ENCODE measurements at places on chromosomes 11 and 22.
A peak's percentile ranks its signal among the peaks of the same experiment; 100 is the strongest.

GRCh38 chr22:46357711-46358520, 22.4 kb downstream of the TRMU start:
- no peak for DNase-seq

DNA sequence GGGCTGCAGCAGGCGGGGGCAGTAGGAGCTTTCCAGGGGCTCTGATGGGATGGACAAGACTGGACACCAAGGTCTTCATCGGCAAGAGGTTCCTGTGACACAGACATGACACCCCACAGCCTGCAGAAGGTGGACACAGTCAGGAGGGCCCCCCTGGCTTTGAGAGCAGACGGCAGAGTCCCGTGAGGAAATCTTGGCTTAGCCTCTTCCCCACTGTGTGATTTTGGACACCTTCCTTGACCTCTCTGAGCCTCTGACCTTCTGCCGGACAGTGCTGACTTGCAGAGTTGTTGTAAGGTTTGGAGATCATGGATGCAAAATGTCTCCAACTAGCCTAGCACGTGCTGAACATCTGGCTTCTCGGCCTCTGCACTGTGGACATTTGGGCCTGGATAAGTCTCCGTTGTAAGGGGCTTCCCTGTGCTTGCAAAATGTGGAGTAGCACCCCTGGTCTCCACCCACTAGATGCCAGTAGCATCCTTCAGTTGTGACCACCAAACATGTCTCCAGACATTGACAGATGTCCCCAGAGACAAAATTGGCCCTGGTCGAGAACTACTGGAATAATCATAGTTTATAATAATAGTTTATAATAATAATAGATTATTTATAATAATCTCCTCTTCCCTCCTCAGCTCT, 54.6 kb downstream of the MCM5 start:
- no peak for DNase-seq

GRCh38 chr11:34758262-34758661, 137.4 kb downstream of the EHF start:
- DNase-seq: no peak

DNA sequence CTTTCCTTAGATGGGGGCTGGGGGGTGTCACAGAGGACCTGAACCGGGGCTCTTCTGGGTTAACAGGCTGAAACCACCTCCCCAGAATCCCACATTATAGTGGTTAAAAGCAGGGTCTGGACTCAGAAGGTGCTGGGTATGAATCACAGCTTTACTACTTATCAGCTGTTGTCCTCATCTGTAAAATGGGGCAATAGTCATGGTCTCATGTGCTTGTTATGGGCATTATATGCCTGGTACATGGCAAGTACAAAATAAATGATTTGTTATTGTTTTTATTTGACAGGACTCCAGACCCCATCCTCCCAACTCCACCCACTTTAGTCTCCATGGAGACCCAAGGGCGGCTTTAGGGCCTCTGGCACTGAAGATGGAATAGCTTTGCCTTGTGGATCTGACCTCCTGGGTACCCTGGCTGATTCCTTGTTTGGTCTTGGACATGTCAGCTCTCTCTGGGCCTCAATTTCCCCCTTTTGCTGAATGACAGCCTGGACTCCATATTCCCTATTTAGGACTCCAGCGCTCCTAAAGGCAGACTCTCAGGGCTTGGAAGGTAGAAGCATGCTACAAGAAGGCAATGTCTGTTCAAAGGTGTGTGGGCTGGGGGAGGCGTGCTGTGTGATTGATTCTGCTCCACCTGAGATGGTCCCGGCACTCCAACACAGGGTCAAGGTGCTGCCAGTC, 812 bp upstream of the SMTN start:
- no peak for DNase-seq

DNA sequence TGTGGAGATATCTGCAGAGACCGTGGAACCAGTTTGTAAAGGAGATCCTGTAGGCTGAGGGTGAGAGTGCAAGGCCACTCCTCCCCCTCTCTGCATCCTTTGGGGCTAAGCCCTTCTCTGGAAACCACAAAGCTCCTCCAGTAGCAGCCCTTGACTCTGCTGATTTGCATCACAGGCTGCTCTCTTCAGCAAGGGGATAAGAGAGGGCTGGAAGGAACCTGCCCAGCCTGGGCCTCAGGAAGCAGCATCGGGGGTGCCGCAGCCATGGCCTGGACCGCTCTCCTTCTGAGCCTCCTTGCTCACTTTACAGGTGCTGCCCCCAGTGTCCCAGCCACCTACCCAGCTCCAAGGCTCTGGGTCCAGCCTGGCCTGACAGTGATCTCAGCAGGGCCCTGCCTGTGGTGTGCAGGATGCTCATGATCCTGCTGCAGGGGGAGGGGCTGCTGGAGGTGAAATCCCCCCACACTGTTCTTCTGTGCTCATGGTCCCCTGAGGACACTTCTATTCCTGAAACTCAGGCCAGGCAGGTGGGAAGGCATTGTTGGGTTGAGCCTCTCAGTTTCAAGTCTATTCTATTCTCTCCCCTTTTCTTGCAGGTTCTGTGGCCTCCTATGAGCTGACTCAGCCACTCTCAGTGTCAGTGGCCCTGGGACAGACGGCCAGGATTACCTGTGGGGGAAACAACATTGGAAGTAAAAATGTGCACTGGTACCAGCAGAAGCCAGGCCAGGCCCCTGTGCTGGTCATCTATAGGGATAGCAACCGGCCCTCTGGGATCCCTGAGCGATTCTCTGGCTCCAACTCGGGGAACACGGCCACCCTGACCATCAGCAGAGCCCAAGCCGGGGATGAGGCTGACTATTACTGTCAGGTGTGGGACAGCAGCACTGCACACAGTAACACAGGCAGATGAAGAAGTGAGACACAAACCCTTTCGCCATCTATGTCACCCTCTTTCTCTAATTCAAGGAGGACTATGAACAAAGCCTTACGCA, 68.5 kb upstream of the IGLL5 start:
- DNase-seq: peak; percentile 44

DNA sequence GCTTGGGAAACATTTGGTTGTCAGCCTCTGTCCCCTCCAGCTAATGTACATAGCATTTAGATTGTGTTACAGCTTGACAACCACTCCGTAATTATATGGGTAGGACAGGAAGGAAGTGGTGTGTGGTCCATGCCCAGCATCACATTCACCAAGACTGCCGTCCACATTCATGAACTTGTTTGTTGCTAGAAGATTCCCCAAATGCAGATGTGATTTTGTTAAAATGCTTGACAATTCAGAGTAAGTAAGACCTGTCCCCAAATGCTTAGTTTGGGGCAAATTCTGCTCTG, 1482.7 kb downstream of the TBC1D22A start:
- DNase-seq: no peak

GRCh38 chr11:125207866-125208425, 43.4 kb downstream of the PKNOX2 start:
- no peak for DNase-seq

GRCh38 chr11:126578021-126578420, 222.5 kb downstream of the ST3GAL4 start:
- DNase-seq: no peak

- DNase-seq: no peak
Observed at GRCh38 chr11:70080763-70081162, 2.6 kb downstream of the ANO1 start.

- DNase-seq: no peak
Observed at GRCh38 chr11:9155930-9156329, 64.5 kb upstream of the SCUBE2 start.

- no peak for DNase-seq
Observed at GRCh38 chr11:83639995-83640758, 354.0 kb upstream of the CCDC90B start.

GRCh38 chr11:62823677-62824076, 8.2 kb downstream of the STX5 start:
- DNase-seq: no peak

- DNase-seq: peak; percentile 86
Observed at GRCh38 chr22:19576460-19577421, 52.5 kb upstream of the CLDN5 start.

DNA sequence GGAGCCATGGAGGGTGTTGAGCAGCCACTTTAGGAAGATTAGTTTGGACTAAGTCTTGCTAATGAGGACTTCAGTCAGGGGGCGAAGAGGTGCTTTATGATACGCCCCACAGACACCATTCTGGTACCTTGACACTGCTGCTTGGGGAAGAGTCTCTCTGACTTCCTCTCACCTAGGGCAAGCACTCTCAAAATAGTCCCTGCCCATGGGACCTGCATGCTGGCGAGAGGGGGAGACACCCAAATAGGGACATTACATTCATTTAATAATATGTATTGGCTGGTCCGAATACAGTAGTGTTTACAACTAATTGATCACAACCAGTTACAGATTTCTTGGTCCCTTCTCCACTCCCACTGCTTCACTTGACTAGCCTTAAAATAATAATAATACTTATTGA, 4.4 kb upstream of the CATSPERZ start:
- DNase-seq: no peak

DNA sequence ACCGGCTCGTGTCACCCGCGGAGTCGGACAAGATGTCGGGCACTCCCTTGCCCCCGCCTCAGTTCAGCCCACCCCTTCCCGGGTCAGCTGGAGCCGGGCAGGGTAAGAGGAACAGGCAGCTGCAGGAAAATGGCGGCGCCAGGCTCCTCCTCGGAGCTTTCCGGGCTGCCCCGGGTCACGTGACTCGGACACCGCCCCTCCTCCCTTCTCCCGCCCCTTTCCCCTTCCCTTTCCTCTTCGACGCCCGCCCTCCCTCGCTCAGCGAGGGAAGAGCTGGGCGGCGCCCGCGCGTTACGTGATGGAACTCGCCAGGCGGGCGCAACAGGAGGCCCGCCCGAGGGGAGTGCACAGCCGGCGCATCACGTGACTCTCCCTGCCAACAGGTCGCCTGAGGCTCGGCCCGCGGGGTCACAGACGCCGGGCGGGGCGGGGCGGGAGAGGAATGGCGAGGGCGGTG, at the start of gene PICALM:
PICALM (minus strand) TSS at position 134 of the 457 bp plus-strand sequence. CDS start 304 bp downstream, outside the sequence.
- DNase-seq: peak; percentile 99

- no peak for DNase-seq
Observed at GRCh38 chr11:62000539-62001446, 33.4 kb upstream of the FTH1 start.

DNA sequence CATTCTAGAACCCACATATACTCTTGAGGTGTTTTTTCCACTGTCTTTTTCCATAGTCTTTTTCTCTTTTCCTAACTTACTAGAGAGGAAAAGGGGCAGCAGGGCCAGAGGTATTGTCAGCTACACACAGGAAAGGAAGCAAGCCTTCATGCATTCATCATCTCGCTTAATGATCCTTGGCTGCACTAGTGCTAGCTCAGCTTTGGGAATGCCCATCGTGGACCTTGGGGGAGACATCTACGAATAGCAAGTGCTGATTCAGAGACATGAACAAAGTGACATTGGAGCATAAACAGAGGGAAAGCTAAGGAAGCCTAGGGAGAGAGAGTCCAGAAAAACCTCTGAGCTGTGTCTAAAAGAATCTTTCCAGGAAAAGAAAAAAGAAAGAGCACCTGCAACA, 466.3 kb upstream of the ARHGAP42 start:
- no peak for DNase-seq

DNA sequence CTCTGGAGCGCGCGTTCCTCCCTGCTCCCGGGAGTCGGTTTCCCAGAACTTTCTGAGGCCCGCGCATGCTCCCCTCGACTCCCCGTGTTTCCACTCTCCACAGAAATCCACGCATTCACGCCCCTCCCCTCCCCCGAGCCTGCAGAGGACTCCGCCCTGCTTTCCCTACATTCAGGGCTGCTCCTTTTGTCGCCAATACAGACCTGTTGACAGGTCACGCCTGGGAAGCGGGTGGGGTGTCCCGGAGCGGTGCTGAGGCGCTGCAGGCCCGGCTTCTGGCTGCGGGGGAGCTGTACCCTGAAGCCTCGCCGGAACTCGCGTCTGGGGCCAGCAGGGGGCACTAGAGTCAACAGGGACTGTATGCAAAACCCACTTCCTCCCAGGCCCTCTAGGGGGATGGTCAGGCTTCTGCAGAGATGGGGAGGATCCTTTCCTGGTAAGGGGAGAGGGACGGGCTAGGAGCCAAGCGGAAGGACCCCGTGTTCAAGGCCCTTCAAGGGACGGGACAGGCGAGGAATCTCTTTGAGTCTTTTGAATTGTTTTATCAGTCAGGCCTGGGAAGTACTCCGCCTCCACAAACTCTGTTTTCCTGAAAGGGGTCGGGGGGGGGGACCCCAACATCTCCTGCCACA, at the start of gene PRAME:
PRAME (minus strand) TSS at position 294 of the 632 bp plus-strand sequence. CDS start 2,433 bp downstream, outside the sequence.
- peak; percentile 88 for DNase-seq

DNA sequence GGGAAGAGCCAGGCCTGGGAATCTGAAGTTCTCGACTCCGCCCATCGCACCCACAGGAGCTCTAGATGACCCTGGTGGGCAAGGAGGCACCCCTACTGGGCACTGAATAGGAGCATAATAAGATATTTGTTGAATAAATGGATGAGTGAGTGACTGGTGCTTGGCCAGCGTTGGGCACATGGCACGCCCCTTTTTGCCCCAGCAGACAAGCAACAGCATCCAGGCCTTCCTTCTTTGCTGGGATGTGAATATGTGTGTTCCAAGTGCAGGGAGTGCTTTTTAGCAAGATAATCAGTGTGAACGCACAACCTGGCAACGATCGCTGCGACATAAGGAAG, 443 bp upstream of the CELF1 start:
- no peak for DNase-seq

DNA sequence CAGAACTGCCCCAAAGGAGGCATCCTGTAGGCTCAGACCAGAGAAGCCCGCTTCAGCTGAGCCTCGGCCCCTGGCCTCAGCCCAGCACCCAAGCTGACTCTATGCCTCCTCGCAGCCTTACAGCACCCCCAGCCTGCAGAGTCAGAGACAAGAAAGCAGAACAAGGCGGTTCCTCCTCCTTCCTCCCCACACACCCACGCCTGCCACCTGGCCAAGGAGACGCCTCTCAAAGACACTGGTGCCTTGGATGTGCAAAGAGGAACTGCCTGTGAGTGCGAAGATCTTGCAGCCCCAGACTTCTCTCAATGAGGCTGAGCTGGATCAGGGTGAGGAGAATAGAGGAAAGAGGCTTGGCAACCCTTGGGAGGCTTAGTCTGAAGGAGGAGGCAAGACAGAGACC, 60.2 kb downstream of the PDE2A start:
- no peak for DNase-seq

DNA sequence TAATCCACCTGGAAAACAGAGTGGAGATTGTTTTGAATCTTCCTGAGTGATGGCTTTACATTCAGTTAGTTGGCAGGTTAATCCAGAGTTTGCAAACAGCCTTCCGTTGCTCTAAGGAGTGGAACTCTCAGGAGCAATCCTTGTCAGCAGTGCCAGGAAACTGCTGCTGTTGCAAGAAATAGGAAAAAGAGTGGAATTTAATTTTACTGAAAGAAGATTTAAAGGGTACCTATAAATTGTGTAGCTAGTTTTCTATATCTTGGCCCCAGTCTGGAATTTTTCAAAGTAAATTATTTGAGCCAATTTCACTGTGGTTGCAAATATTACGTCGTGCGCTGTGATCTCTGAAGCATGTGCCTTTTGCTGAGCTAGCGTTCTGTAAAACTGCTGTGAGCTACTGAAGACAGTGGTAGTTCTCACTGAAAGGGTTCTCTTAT, 55.5 kb upstream of the SLC5A12 start:
- DNase-seq: no peak

All from activated CD4-positive, alpha-beta T cell treated with anti-CD3 and anti-CD28 coated beads, Interleukin-2, amount 50 U/mL, for 16 hours (primary cell).